ENCODE measurements at places on chromosomes 7 and 10.

GRCh38 chr10:12909182-12909835, 92.2 kb downstream of the CCDC3 start:
- DNase-seq: no peak

DNA sequence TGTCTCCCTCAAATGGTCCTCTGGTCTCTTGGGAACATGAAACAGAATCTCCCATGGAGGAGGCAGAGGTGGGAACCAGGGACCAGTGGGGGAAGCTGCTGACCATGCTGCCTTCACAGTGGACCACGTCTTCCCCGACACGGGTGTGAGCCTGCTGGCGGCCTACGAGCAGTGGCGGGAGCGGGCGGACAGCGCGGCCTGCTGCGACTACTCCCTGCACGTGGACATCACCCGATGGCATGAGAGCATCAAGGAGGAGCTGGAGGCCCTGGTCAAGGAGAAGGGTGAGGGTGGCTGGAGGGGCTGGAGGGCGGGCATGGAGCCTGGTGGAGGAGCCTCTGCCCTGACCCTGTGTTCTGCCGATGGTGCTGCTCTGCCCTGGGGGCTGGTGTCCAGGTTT, 8.0 kb downstream of the DPYSL4 start:
- no peak for DNase-seq

DNA sequence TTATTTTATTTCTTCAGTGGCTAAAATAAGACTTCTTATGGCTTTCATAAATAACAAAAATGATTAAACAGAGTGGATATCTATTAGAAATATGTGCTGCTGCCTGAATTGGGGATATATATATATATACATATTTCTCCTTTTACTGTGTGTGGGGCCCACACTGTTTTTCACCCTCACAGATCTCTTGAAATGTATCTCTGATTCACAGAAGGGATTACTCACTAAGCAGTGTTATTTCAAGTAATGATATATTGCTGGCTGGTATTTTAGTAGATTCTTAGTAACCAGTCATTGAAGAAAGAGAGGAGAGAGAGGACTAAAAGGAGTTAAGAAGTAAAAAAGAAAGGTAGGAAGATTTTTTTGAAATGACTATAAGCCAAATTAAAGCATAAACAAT, 308.6 kb upstream of the NRP1 start:
- DNase-seq: no peak

GRCh38 chr10:102597131-102597991, 46.9 kb upstream of the TRIM8 start:
- DNase-seq: no peak

GRCh38 chr10:125116041-125116649, 44.2 kb downstream of the CTBP2 start:
- no peak for DNase-seq

DNA sequence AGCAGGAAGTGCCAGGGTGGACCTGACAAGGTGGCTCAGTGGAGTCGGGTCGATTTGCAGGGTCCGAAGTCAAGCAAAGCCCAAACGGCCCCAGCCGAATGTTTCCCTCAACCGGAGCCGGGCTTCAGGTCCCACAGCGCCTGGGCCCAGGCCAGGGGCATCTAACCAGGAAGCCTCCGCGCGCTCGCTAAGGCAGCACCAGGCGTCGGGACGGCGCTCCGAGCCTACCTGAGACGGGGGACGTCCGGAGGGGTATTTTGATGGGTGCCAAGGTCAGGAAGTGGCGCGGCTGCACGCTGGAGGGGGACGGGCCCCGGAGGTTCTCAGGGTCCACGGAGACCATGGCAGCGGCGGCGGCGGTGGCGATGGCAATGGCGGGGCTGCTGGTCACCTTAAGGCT, 51.5 kb downstream of the TCERG1L start:
- no peak for DNase-seq

- no peak for DNase-seq
These were observed 6.7 kb downstream of the SKIDA1 start for GRCh38 chr10:21518641-21519396.
